G401 (cell line): ENCODE measurements at places on chromosomes 16 and 17.
A peak's percentile ranks its signal among the peaks of the same experiment; 100 is the strongest.

- no peak for DNase-seq
Measured at GRCh38 chr17:70859829-70860228, 690.5 kb downstream of the KCNJ2 start.

GRCh38 chr16:85347213-85347591 is 234.9 kb upstream of the CIBAR2 start:
- no peak for DNase-seq

GRCh38 chr17:11324846-11325420 is 83.9 kb downstream of the SHISA6 start:
- peak; percentile 7 for DNase-seq

DNA sequence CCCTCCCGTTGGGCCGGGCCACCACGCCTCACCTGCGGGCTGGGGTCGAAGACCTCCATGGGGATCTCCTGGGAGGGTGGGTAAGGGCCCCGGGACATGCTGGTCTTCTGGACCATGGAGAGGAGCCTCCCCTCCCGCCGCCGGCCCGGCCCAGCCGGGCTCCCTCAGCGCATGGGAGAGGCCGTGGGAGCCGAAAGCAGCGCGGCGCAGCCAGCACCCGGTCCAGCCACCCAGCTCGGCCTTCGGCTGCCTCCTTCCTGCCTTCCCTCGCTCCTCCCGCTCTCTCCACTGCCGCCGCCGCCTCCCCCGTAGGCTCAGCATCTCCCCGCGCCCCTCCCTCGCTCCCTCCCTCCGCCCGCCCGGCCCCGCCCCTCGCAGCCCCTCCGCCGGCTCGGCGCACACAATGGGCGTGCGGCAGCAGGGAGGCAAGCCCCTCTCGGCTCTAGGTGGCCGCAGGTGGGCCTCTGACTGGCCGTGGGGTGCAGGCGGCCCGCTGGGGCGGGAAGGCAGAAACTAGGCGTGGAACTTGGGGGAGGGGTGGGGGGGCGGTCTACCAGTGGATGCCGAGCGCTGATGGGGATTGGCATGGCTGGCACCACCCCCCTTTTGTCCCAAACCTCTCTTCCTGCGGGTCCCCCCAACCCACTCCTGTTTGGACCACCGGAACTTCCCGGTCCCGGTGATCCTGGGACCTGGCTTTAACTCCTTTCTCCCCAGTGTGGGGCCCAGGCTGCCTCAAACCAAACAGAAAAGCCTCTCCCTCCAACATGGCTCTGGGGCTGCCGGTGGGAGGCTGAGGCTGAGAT is at the start of gene CACNB1:
Gene CACNB1 (minus strand): TSS at position 290 of the 806 bp plus-strand sequence. CDS start 174 bp downstream, at position 116.
- DNase-seq: peak; percentile 81

GRCh38 chr17:1374431-1375177 is 25.4 kb downstream of the YWHAE start:
- DNase-seq: no peak

DNA sequence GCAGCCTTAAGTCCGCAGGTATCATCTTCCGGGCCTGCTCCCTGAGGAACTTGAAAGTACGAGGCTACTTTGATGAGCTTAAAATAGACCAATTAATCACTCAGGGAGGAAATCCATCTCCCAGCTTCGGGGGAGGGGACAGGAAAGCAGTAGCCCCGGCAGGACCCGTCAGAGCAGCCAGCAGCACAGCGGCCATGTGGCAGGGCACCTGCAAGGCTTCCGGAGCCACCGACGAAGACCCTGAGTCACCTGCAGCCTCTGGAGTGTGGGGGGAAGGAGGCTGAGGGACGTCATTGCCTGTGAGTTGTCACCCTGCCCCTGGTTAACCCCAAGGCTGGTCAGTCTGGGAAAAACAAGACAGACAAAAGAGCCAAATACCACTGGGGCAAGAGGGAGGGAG is 4.4 kb upstream of the CYB561 start:
- DNase-seq: no peak

DNA sequence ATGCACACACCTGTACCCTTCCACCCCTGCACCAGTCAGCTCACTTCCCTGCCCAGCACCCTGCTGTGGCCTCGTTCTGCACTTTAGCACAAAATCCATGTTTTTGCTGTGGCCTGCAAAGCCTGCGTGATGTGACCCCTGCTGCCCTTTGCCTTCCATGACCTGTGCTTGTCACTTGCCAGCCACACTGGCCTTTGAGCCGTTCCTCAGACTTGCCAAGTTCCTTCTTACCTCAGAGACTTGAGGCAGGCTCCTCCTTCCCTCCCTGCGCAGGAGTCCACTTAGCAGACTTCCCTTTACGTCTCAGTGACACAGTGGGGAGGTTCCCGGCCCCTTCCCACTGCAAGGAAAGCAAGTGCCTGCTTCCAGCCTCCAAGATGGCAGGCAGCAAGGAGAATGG is 134.7 kb downstream of the SNX29 start:
- no peak for DNase-seq

GRCh38 chr17:52537421-52537820 is 378.9 kb upstream of the CA10 start:
- peak; percentile 53 for DNase-seq
